ENCODE measurements at places on chromosomes 2 and 18. TPM values are rescaled to one million over a fixed set of nuclear protein-coding genes. Genes with fewer than 3 reads are reported as not detected.

- peak; percentile 93 for DNase-seq
Observed at GRCh38 chr2:227717687-227718567, at the start of gene SLC19A3. Gene SLC19A3, minus strand, starts transcription at chr2:227718028. Its CDS starts 15,710 bp downstream, at chr2:227702318.

- DNase-seq: peak; percentile 21
Observed at GRCh38 chr2:5982193-5982902, 290.2 kb downstream of the SOX11 start.

- no peak for DNase-seq
Observed at GRCh38 chr2:195382186-195382585, 274.8 kb upstream of the SLC39A10 start.

- DNase-seq: no peak
Observed at GRCh38 chr2:96866986-96867755, 2.7 kb downstream of the SEMA4C start.

DNA sequence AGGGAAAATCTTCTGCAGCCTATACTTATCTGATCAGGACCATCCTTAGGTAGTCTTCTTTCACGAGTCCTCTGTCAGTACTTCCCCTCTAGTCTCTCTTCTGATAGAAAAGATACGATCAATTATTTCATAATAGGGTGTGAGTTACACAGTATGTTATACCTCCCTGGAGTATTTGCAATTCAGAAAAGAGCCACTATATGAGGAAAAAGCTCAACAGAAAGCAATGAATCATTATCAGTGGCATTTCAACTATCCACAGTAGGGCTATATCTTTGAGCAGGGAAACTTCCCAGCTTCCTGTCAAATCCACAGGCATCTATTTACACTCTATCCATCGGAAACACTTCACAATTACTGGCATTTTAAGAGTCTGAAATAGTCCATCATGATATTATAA is 105.3 kb upstream of the ACVR2A start:
- no peak for DNase-seq

The ANKRD30B gene
- not detected for total RNA-seq

The GKN1 gene
- not detected for total RNA-seq

Measured in esophagus muscularis mucosa (tissue), 4 donors.